GM12891 (cell line): ENCODE measurements at places on chromosomes 16 and 17.

DNA sequence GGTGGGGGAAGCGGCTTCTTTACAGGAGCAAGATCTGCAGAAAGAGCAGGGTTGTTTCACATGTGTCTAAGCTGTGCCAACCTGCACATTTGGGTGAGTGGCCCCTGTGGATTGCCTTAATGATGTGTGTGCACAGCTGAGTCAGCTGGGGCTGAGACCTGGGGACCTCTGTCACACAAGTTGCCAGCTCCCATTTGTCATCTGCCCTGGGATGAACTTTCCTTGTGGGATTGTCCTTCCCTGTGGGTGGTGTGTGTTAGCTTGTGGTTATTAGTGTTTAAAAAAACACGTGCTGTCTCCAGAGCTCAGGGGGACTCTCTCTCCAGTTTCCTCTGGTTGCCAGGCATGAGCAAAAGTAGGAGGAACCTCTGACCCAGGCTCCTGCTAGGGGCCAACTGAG lies 400.5 kb upstream of the CCL2 start:
- no peak for DNase-seq

DNA sequence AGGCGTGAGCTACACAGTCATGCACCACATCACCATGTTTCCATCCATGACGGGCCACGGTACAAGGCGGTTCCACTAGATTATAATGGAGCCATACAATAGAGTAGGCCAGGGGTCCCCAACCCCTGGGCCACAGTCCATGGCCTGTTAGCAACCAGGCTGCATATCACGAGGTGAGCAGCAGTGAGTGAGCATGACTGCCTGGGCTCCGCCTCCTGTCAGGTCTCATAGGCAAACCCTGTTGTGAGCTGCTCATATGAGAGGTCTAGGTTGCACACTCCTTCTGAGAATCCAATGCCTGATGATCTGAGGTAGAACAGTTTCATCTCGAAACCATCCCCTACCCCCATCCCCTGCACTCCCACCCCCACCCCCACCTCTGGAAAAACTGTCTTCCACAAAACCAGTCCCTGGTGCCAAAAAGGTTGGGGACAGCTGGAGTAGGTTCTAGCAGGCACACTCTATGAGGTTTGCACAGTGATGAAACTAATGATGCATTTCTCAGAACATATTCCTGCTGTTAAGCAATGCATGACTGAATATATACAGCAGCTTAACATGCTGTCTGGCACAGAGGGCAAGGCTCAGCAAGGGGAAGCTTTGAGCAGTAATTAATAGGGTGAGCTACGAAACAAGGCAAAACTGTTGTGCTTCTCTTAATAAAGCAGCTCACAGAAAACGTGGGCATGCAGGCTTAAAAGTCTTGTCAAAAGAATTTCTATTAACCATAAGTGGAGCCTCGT lies 108.0 kb downstream of the VPS53 start:
- DNase-seq, result no peak

DNA sequence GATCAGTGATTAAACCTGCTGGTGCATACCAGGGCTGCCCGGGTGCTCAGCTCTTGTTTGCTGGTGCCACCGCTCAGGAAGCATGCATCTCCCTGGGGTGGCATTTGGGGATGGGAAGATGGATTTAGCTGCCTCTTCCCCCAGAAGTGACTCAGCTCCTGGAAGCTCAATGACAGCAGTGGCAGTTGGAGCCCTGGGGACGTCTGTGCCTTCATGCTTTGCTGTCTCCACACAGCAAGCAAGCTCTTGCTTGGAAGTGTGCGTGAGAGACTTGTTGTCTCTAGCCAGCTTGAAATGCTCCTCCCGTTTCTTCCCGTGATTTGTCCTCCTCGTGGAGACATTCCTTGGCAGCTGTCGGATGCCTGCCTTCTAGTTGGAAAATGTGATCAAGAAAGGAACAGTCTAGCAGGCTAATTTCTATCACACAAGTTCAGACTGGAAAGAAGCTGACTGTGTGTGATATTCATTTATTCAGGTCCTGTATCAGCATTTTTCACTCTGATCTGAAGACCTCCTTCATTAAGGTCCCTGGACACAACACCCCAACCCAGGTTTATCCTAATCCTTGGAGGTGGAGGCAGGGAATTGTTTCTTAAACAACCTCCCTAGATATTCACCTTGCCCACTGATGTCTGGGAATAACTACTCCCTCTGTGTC lies 73.0 kb downstream of the BMERB1 start:
- no peak for DNase-seq

DNA sequence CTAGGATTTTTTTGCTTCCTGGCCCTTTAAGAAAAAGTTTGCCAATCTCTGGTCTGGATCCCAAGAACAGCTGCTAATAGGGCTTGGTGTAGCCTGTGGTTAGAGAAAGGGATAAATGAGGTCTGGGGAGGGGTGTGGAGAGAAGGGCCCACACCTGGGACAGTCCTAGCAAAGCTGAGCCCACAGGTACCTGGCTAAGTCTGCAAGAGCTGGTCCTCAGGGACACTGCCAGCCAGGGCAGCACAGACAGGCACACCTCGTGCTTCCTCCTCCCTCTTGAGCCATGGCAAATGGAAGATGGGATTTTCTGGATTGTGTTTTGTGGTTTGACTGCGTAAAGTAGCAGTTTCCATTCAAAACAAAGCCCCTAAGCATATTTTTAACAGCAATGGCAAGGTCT lies 217.5 kb downstream of the SOX9 start:
- DNase-seq, result no peak

- no peak for DNase-seq
Measured at GRCh38 chr17:40473573-40474365, 27.7 kb downstream of the TNS4 start.

- DNase-seq, result no peak
Measured at GRCh38 chr17:58302919-58303585, 22.3 kb upstream of the MPO start.

DNA sequence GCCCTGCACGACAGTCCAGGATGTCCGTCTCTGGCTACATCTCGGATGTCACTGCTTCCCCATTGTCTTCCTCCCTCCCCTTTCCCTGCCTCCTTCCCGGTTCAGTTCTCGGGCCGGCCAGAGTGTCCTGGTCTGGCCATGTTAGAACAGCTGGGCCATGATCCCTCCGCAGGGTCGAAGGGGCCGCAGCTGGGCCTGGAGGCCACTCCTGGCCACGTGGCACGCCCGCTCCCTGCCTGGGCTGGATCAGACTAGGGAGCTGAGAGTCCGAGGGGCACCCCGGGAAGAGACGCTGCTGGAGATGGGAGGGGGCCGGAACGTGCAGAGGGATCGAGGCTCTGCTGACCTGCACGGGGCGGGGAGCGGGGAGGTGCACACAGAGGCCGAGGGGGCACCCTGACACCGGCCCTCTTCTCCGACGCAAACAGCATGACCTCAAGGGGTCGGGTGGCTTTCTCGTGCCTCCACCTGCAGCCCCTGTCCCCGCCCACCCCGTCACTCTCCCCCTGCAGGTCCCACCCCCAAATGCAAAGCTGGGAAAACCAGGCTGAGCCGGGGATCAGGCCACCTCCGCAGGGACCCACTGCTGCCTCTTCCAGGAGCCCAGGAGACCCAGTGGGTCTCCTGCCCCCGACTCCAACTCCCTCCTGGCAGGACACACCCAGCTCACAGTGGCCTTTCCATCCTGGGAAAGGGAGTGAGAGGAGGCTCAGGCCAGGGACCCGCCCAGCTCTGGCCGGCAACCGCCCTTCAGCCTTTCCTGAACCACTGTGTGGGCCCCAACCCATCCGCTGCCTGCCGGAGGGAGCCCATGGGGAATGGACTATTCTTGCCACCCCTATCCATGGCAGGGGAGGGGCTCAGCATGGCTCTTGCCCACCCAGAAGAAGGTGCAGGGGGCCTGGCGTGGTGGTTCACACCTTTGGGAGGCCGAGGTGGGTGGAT lies 38.5 kb downstream of the CTU2 start:
- DNase-seq, result no peak

DNA sequence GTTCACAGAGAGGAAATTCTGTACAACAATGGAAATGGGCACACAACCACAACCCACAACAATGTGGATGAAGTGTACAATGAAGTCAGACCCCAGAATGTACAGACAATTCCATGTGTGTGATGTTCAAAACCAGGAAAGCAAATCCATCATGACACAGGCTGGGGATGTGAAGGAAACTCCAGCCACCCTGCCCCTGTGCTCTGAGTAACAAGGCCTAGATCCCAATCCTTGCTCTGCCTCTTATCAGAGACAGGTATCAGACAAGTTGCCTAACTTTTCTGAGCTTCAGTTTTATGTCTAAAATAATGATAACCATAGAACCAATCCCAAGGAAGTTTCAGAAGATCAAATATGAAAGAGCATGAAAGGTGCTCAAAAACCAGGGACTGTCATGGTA lies 1.8 kb upstream of the C16orf95 start:
- no peak for DNase-seq

DNA sequence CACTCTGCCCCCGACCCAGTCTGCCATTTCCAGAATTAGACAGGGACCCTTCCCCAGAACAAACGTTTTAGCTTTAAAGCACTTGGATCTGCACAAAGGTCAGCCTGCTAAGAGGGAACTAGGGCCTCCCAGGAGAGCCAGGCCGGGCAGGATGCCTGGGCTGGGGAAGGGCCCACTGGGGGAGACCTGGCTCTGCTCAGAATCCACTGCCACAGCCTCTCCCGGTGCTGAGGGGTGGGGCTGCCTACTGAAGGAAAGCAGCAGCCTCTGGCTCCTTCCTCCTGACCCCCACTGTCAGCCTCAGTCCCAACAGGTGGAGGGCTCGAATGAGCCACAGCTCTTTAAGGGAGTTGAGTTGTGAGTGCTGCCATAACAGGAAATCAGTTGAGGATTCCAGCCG lies 1.7 kb downstream of the YBX2 start:
- no peak for DNase-seq
